ENCODE measurements at places on chromosomes 11 and 22.

DNA sequence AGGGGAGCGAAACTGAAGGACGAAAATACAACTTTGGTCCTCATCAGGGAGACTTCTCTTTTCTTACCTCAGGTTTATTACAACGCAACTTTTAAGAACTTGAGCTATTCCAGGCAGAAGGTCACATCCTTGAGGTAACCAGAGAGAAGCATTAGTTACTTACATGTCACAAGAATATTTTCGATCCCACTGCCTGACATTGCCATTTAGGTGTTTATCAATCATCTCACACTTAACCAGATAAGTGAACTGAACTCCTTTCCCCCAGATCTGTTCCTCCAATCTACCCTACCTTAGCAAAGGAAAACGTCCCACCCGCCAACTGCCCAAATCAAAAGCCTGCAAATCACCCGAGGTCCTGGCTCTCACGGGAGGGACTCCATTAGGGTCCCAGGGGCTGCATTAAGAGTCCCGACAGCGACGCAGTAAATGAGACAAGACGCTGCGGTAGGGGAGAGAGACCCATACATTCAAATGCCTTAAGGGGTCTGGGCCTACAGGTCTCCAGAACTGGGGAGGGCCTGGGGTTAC is 734 bp downstream of the ZNF280B start:
- H3K27me3 ChIP-seq = no peaks in the 10 kb centered on the region
- H3K36me3 ChIP-seq = no peaks in the 10 kb centered on the region
- H3K4me3 ChIP-seq = peak overlapping the region; percentile 80
- H3K27ac ChIP-seq = no peak overlapping the region

DNA sequence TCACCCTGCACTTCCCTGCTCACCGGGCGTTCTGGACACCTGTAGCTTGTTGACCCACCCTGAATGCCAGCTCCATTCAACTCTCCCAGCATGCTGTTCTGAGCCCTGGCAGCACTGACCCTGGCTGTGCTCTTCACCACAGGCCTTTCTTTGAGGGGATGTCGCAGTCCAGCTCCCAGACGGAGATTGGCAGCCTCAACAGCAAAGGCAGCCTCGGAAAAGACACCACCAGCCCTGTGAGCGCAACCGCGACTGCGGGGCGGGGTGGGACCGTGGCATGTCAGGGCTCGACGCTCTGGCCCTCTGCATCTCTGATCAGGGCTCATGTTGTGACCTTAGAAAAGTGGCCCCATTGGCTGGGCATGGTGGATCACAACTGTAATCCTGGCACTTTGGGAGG is 47.4 kb upstream of the RAB1B start:
- no peak overlapping the region for H3K4me3 ChIP-seq
- peaks cover 4% of the 10 kb centered on the region for H3K4me1 ChIP-seq
- no peak overlapping the region for H3K27ac ChIP-seq
- DNase-seq = no peak

DNA sequence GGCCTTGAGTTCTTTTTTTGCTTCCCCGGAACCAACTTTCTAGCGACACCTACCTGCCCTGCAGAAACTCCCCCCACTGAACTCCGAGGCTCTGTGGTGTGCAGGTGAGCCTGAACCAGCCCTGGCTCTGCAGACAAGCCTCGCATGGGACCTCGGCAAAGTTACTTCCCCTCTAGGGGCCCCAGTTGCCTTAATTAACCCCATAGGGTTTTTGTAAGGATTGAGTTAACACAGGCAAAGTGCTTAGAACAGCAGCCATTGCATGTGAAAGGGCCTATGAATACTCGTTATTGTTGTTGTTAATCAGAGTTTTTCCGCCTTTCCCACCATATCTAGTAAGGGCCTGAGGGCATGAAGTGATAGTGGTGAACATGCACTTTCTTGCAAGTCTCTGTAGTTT is 12.6 kb upstream of the SYT13 start:
- no peak for DNase-seq
- H3K4me3 ChIP-seq = no peak overlapping the region
- no peak overlapping the region for H3K27ac ChIP-seq
- no peaks in the 10 kb centered on the region for H3K27me3 ChIP-seq
- no peaks in the 10 kb centered on the region for H3K36me3 ChIP-seq

DNA sequence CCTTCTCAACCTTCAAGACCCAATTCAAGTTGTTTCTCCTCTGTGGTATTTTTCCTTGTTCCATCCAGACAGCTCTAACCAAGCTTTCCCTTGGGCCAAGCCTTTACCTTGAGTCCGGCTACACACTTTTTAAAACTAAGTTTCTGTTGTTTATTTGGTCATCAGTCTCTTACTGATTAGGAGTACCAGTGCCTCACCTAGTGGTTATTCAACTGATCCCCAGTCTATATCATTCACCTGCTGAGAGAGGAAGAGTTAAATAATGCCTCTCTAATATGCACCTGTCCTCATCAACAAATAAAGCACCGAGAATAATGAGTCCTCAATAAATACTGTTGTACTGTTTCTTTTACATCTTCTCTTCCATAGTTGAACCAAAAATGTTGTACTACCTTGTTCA is 160.8 kb downstream of the MSANTD4 start:
- no peak for DNase-seq
- H3K27ac ChIP-seq = no peak overlapping the region
- H3K4me3 ChIP-seq = no peak overlapping the region
- no peaks in the 10 kb centered on the region for H3K4me1 ChIP-seq

DNA sequence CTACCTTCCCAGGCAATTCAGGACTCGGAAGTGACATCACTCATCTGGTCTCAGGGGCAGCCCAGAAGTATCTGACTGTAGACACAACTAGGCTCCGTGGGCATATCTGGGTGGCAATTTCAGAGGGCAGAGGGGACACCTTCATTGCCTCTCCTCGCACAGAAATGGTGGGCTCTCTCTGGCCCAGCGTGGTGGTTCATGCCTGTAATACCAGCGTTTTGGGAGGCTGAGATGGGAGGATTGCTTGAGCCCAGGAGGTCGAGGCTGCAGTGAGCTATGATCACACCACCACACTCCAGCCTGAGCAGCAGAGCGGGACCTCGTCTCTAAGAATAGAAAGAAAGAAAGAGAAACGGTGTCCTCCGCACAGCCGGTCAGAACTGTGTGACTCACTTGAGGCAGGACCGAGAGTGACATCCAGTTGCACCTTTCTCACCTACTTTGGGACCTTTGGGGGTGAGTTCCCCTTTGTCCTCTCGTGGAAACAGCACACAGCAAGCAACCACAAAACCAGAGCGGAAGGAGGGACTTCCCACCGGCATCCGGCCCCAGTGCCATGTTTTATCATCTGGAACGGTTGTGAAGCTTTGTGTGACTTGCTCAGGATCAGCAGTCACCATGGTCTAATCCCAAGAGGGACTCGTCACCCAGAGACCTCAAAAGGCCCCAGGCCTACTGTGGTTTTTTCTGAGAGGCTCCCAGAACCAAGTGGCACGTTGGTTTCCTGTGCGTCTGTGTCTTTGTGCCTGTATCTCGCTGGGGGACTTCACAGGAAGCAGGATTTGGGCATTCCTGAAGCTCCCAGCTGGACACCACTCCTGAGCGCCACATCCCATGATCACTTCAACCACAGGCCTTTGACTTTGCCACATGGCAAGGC is 38.4 kb upstream of the EMID1 start:
- no peak overlapping the region for H3K4me3 ChIP-seq
- H3K4me1 ChIP-seq = peaks cover 8% of the 10 kb centered on the region
- no peaks in the 10 kb centered on the region for H3K36me3 ChIP-seq
- H3K27me3 ChIP-seq = no peaks in the 10 kb centered on the region
- H3K27ac ChIP-seq = no peak overlapping the region
- no peak for DNase-seq

DNA sequence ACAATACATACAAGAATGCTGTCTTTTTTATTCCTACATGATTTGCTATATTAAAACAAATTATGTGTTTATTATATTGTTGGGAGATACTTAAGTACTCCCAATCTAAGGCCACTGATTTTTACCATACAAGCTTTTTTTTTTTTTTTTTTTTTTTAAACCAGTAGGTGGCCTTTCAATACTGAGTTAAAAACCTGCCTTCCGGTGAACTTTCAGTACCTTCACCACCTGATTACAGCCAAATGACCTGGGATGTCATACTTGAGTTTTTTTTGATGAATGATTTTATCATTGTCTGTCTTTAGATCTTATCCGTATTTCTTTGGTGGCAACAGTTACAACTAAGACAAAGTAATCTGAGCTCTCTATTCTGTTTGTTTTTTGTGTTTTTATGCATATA is 94.0 kb upstream of the FOLH1 start:
- no peaks in the 10 kb centered on the region for H3K27me3 ChIP-seq
- H3K4me3 ChIP-seq = no peak overlapping the region
- no peak for DNase-seq
- no peaks in the 10 kb centered on the region for H3K4me1 ChIP-seq
- H3K27ac ChIP-seq = no peak overlapping the region
- H3K36me3 ChIP-seq = no peaks in the 10 kb centered on the region

DNA sequence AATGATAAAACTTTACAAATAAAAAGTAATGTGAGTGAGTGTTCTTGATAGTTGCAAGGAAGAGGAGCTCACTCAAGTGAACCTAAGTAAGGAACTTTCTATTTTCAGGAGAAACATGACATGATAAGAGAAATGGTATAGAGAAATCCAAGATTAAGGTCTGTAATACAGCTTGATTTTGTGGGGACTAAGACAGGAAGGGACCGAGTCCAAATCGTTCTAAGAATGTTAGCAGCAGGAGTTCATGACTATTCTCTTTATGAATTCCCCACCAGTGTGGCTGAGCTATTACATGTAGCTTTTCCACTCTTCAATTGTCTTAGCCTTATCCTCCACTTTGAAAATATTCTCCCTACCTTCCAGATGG is 698.6 kb upstream of the ARHGAP42 start:
- H3K4me3 ChIP-seq = no peak overlapping the region
- no peak overlapping the region for H3K27ac ChIP-seq
- H3K27me3 ChIP-seq = no peaks in the 10 kb centered on the region
- no peaks in the 10 kb centered on the region for H3K36me3 ChIP-seq

GRCh38 chr11:88655196-88655595 is 317.7 kb upstream of the CTSC start:
- DNase-seq = no peak
- H3K4me3 ChIP-seq = no peak overlapping the region
- no peak overlapping the region for H3K27ac ChIP-seq
- H3K4me1 ChIP-seq = no peaks in the 10 kb centered on the region
- no peaks in the 10 kb centered on the region for H3K27me3 ChIP-seq

DNA sequence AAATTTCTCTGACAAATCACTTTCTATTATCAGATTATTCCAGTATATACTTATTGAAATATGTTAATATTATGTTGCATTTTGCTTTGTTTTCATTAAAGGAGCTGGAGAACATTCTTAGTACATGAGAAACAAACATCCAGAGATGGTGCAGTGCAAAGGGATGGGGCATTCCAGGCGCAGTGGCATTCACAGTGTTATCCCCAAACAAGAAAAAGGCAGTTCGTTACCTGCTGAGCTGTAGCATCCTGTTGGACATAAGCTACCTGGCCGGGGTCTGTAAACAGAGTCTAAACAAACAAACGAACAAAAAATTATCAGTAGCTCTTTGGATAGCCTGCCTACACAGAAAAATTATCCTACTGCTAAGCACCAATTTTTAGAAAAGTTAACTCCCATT is 47.4 kb downstream of the PRDM10 start:
- no peaks in the 10 kb centered on the region for H3K4me1 ChIP-seq
- H3K27me3 ChIP-seq = no peaks in the 10 kb centered on the region
- H3K4me3 ChIP-seq = no peak overlapping the region
- H3K27ac ChIP-seq = no peak overlapping the region

DNA sequence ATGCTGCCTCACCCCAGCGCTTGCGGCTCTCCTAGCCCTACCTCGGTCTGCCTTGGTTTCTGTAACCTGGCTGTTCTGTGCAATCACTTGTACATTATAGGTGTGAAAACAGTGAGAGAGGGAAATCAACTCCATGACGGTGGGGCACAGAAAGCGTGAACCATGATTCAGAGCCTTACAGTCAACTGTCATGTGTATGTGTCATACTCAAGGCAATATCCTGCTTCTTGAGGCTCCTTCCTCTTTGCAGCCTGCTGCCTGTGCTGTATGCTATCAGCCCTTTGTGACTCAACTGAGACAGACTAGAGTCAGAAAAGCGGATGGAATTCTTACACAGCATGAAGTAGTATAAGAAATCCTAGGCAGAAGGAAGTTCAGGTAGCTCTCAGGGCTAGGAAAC is 2.1 kb downstream of the NRIP3 start:
- no peak overlapping the region for H3K4me3 ChIP-seq
- no peaks in the 10 kb centered on the region for H3K36me3 ChIP-seq
- H3K27me3 ChIP-seq = peaks cover 4% of the 10 kb centered on the region
- DNase-seq = no peak

DNA sequence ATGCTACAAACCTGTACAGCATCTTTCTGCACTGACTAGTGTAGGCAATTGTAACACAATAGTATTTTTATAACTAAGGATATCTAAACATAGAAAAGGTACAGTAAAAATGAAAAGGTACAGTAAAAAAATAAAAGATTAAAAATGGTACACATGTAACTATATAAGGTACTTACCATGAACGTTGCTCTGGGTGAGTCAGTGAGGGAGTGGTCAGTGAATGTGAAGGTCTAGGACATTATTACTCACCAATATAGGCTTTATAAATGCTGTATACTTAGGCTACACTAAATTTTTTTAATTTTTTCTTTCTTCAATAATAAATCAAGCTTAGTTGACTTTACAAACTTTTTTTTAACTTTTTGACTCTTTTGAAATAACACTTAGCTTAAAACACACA is 59.9 kb downstream of the EIF3M start:
- H3K36me3 ChIP-seq = no peaks in the 10 kb centered on the region
- H3K27ac ChIP-seq = no peak overlapping the region
- DNase-seq = no peak
- no peaks in the 10 kb centered on the region for H3K27me3 ChIP-seq
- H3K4me3 ChIP-seq = no peak overlapping the region
- H3K4me1 ChIP-seq = no peaks in the 10 kb centered on the region

- H3K27ac ChIP-seq = no peak overlapping the region
- H3K4me3 ChIP-seq = no peak overlapping the region
- H3K36me3 ChIP-seq = no peaks in the 10 kb centered on the region
Measured at GRCh38 chr11:117538263-117539135, 210.8 kb downstream of the CEP164 start.

DNA sequence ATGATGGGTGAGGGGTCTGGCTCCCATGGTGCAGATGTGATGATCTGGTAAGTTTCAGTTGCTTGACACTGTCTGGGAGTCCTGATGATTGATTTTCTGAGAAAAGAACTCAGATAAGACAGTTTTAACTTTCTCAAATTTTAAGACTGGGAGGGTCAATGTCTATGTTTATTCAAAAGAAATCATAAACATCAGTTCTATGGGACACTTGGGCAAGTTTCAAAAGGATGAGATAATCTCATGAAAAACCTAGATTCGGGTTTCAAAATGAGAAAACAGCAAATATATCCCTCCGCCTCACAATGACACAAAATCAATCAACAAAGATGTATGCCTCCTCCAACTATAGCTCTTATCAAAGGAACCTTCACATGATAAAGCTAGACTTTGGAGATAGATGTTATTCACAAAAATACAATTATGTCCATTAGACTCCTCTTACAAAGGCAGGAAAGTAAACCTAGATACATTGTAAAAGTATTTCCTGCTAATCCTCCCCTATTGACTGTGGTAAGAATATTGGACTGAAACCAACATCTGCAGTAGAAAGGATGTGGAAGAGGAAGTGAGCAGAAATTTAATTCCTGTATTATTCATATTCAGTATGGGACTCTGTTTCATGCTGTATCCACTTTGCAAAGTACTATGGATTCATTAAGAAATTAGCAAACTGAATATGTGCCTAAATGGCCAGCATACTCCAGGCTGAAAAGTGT is 21.6 kb downstream of the SVIP start:
- H3K4me3 ChIP-seq = no peak overlapping the region
- no peak overlapping the region for H3K27ac ChIP-seq

- no peak overlapping the region for H3K27ac ChIP-seq
- H3K4me3 ChIP-seq = no peak overlapping the region
- H3K36me3 ChIP-seq = no peaks in the 10 kb centered on the region
- H3K27me3 ChIP-seq = no peaks in the 10 kb centered on the region
- H3K4me1 ChIP-seq = peaks cover 4% of the 10 kb centered on the region
Measured at GRCh38 chr11:113873236-113873626, 2.1 kb downstream of the USP28 start.

Data from effector memory CD4-positive, alpha-beta T cell (primary cell).